ENCODE measurements at places on chromosomes 1 and 21. TPM values are rescaled to one million over a fixed set of nuclear protein-coding genes. Genes with fewer than 3 reads are reported as not detected.

DNA sequence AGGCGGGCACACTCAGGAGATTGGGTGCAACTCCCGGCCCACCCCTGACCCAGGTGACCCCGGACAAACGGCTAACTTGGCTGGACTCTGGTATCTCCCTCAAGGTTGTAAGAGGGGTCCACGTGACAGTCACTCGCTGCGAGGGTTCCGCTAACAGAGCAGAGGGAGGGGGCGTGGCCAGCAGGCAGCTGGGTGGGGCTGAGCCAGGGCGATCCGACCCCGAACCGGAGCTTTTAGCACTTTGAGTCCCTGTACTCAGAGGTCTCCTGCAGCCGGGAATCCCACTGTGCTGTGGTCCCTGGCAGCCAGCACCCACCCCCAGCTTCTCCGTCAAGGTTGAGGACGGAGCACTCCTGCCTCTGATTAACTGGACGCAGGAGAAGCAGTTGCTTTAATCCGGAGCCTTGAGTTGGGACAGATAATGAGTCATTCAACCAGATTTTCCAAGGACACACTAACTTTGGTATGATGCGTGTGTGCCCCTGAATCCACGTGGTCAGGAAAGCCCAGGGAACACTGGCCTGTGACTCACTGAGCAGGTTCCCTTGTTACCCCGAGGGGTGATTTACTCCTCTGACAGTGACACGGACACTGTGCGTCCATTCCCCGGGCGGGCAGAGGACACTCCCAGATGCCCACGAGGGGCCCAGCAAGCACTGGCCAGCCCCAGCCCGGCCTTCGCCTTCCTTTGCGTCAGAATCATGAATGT, 16.8 kb downstream of the TRPM2 start:
- DNase-seq: peak; percentile 22

GRCh38 chr1:14253676-14254075, 344.8 kb upstream of the KAZN start:
- DNase-seq: no peak

GRCh38 chr1:18047122-18047521, 60.5 kb upstream of the IGSF21 start:
- DNase-seq: no peak

- no peak for DNase-seq
Measured at GRCh38 chr1:164731161-164731876, 172.3 kb downstream of the PBX1 start.

DNA sequence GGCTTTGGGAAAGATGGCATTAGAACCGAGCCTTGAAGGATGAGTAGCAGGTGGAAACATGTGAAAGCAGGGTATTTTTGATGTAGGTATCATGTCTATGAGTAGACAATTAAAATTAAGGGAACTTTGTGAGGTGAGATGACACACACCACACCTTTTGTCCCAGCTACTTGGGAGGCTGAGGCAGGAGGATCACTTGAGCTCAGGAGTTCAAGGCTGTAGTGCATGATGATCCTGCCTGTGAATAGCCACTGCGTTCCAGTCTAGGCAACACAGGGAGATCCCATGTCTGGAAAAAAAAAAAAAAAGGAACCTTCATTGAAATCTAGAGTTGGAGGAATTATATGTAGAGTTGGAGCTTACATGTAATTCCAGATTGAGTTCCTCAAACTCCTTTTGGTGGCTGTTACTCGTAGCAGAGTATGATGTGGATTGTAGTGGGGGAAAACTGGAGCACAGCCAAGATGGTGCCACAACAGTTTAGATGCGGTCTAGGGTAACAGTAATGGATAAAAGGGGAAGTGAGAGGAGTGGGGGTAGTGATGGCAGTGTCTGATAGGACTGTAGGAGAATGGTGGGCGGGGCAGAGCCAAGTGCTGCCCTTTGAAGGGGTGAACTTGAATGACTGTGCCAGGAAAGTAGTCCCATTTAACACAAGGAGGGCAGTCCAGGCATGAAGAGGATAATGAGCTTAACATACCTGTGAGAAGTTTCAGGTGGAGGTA, 17.4 kb downstream of the AK4 start:
- no peak for DNase-seq

GRCh38 chr1:61132645-61133334, 50.4 kb downstream of the NFIA start:
- DNase-seq: no peak

- DNase-seq: no peak
Measured at GRCh38 chr1:220943319-220943996, 64.2 kb downstream of the HLX start.

DNA sequence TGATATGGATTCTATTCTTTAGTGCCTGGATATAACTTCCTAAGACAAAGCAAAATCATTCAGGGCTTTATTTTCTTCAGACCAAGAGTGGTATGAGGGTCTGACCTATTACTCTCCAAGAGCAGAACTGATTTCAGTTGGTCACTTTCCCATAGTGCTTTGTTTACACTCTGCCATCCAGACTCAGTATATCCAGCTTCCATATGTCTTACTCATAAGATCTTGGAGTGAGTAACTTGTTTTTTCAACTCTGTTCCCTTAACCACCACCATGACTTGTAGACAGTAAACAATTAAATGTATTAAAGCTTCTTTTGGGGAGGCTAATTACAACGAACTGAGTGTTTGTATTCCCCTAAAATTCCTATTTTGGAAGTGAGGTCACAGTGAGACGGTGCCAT, 83.4 kb downstream of the USP24 start:
- DNase-seq: no peak

DNA sequence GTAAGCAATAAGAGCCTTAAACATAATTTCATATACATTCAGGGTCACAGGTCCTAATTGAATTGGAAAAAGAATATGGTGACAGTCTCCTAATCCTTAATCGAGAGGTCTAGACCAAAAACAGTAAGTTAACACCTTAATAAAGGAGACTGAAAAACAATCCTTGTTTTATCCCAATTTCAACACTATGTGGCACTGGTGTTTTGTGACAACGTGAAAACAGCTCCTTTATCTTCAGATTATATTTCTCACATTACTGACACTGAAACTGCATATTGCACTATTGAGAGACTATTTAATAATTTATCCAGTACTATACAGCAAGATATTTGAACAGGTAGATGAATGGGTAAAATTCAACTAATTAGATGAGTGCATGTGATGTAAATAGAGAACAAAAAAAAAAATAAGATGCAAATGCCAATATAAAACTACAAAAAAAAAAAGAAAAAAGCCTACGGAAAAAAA, 34.1 kb downstream of the TP53BP2 start:
- peak; percentile 15 for DNase-seq

DNA sequence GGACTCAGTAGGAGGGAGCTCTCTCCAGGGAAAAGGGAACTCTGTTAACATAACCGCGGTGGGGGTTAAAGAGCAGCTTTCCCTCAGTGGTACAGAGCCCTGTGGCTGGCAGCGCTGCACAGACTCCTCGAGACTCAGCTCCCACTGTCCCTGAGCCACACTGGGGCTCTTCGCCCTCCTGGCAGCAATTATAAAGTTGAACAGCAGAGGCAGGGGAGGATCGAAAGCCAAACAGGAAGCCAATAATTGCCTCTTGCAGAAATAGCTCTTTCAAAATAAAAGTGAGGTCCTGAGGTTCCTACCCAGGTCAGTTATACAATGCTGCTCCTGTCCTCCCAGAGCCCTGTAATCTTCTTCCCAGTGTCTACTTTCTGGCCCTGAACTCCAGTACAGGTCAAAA, 77.0 kb downstream of the FAM78B start:
- no peak for DNase-seq

GRCh38 chr1:119367432-119368124, 1.0 kb upstream of the HAO2 start:
- no peak for DNase-seq

GRCh38 chr21:42703136-42703908, 49.9 kb downstream of the PDE9A start:
- DNase-seq: no peak

GRCh38 chr1:205729945-205730610, 19.9 kb downstream of the NUCKS1 start:
- DNase-seq: no peak

DNA sequence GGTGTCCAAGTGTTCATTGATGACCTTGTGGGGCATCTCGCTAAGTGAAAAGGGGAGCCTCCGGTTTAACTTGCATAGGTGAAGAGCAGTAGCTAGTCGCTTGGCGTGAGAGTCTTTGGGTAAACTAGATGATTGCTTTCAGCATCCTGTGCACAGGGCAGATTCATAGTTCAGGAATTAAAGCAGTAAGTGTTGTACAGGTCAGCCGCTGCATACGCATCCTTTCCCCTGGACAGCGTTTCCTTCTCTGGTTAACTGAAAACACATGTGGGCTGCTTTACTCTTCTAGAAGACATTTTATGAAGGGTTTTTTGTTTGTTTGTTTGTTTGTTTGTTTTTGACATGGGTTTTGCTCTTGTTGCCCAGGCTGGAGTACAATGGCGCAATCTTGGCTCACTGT, 12.1 kb downstream of the NDUFV3 start:
- DNase-seq: no peak

DNA sequence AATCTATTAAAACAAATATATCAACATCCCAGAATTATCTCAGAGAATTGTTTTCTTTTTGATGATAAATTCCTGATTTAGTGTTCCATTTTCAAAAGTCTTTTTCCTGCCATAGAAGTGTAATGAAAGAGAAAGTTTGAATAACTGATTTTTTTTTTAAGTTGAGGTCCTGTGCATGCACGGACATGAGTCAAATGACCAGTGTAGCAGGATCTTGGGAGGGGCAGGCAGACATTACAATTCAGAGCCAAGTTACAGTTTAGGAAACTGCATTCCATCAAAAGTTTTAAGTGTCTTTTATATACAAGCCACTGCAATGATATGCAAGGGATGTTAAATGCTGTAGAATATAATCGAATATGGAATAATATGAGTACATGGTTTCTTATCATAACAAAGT, 227.5 kb downstream of the HMCN1 start:
- DNase-seq: no peak

DNA sequence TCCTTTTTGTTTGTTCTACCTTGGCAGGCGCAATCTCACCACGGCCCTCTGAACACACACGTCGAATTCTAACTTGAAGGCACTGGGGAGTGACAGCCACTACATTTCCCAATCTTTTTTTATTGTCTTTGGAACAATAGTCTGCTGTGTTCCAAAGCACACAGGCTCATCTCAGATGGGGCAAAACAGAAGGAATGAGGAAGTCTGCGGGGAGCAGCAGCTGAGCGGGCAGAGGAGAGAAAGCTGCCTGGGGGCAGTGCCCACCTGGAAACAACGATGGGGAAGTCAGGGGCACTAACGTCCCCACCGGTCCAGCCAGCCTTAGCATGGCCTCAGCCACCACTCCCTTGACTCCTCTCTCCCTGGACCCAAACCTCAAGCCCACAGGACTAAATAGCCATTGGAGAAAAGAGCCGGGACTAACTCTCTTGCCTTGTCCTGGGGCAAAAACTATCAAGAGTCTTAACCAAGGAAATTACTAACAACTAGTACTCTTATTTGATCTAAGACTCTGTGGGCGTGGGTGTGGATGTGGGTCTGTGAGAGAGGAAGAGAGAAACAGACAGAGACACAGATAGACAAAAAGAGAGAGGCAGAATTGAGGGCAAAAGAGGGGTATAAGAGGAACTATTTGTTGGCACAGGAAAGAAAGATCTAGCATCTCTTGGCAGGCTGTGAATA, 34.2 kb downstream of the SYF2 start:
- no peak for DNase-seq

DNA sequence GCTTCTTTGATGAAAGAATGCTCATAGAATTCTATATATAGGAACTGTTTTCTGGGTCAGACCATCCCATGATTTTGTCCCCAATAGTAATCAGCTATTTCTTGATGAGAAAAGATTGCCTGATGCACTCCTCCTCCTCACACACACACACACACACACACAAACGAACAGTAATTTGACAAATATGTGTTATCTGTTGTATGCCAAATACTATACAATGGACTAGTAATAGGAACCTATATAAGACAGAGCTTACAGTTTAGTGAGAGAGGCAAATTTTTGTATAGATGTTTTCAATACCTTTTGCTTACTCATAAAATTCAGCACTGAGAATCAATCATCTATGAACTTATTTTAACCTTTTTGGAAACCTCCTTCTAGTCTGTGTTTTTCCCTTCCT, 76.8 kb downstream of the PLA2G4A start:
- DNase-seq: no peak

DNA sequence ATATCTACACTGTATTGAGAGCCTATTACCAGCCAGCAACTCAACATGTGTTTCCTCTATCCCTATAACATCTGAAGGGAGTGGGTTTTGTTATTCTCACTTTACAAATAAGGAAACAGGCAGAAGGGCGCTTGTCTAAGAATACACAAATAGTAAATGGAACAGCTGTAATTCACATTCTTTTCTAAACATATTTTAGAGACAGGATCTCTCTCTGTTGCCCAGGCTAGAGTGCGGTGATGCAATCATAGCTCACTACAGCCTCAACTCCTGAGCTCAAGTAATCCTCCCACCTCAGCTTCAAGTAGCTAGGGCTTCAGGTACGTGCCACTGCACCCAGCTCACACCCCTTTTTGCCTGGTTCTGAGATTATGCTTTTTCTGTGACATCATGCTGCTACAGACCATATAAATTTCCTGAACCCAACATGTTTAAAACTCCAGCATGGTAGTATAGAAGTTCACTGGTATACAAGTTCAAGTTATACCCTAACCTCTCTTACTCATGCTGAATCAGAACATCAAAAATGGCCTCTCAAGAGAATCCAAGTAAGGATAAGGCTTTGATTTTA, 8.6 kb upstream of the TACSTD2 start:
- no peak for DNase-seq

- DNase-seq: no peak
Measured at GRCh38 chr1:30726236-30726635, 2.9 kb upstream of the MATN1 start.

DNA sequence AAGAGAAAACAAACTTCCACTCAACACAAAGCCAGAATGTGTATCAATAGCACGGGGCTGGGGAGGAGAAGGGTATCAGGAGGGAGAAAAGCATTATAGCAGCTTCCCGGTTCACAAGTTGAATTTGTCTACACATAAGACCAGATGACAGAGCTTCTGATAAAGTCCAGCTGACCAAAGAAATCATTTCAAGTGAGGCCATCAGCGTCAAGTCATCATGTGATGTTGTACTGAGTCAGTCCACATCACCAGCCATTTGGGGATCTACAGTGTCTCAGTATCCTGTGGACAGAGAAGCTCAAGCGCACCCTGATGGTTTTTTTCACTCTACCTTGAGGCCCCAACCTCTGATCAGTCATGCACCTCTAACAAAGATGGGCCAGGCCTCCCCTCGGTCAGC, 33.0 kb downstream of the SETD4 start:
- no peak for DNase-seq

- no peak for DNase-seq
Measured at GRCh38 chr1:167077128-167077867, 12.9 kb downstream of the GPA33 start.

Gene LCE3D
- not detected for polyA plus RNA-seq

Gene STRIP1
- polyA plus RNA-seq: 44.6 TPM

Gene FCRLA
- polyA plus RNA-seq: not detected

Gene CASZ1
- 14.1 TPM for polyA plus RNA-seq

Gene C1QC
- 15.1 TPM for polyA plus RNA-seq

Gene FAM177B
- polyA plus RNA-seq: not detected

Gene RYR2
- 1.4 TPM for polyA plus RNA-seq

Gene ANKRD65
- 6.6 TPM for polyA plus RNA-seq

Gene LDLRAD1
- 0.04 TPM for polyA plus RNA-seq

Gene NPPB
- not detected for polyA plus RNA-seq

Gene CR1
- polyA plus RNA-seq: 25.3 TPM

Gene SPRR1A
- 0.21 TPM for polyA plus RNA-seq

Measured in right renal pelvis (tissue), 4 donors.